Adipocyte (in vitro differentiated cells): ENCODE measurements at places on chromosomes 1 and 21.

GRCh38 chr1:226569879-226570547 lies 21.4 kb downstream of the STUM start:
- no peak for DNase-seq

GRCh38 chr1:58155418-58156123 lies 391.0 kb downstream of the OMA1 start:
- DNase-seq, result no peak

- DNase-seq, result no peak
These were observed 13.5 kb downstream of the KCNN3 start for GRCh38 chr1:154856544-154856943.

DNA sequence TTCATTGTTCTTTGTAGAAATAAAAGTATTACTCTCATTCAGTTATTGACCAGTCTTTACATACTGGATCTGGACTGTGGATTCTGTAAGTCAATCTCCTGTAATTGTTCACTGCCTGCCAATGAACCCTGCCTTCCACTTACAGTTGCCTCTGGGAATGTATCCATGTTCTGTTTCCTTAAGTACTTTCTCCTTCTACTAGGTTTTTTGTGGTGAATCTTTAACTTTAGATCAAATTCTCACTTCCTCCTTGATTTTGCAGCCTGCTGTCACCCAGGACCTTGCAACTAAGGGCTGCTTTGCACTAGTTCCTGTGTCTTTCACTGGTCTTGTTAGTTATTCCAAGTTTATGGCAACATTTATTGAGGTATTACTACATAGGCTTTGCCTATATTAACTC lies 28.2 kb upstream of the ANKRD13C start:
- DNase-seq, result no peak

GRCh38 chr1:212749821-212750535 lies 41.6 kb downstream of the NSL1 start:
- peak; percentile 68 for DNase-seq

DNA sequence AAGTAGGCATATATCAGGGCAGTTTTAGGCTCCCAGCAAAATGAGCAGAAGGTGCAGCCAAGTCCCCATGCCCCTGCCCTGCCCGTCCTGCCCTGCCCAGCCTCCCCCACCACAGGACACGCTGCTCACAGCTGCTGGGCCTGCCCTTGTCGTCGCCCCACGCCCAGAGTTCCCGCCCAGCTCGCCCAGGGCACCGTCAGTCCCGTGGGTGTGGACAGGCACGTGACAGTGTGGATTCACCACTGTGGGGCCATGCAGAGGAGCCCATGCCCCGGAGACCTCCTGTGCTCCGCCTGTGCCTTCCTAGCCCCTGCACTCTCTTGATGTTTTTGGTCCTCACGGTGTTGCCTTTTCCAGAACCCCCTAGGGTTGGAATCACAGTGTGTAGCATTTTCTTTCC lies 7.0 kb downstream of the FAAP20 start:
- DNase-seq, result no peak

- DNase-seq, result no peak
These were observed 509.4 kb downstream of the SMYD3 start for GRCh38 chr1:245997471-245998258.
